Activated naive CD4-positive, alpha-beta T cell treated with anti-CD3 and anti-CD28 coated beads, Interleukin-2, amount 50 U/mL, for 72 hours (primary cell): ENCODE measurements at places on chromosomes 7 and 10.

DNA sequence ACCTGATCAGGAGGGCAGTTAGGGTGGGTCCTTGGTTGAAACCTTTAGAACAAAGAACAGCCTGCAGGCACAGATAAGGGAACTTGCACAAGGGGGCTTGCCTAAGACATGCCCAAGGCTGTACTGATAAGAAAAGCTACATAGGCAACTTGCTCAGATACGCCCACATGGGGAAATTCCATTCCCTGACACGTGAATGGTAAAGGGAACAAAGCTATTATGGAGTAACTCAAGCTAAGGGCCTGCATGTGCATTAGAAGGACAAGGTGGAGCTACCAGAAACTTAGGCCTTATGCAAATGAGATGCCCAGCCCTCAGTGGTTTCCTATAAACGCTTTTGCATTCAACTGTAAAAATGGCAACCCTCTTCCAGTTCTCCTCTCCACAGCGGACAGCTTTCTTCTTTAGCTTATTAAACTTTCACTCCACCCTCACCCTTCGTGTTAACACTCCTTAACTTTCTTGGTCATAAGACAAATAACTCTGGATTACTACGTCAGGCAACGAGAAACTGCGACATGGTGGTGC is 1192.1 kb upstream of the CELF2 start:
- DNase-seq, result no peak

DNA sequence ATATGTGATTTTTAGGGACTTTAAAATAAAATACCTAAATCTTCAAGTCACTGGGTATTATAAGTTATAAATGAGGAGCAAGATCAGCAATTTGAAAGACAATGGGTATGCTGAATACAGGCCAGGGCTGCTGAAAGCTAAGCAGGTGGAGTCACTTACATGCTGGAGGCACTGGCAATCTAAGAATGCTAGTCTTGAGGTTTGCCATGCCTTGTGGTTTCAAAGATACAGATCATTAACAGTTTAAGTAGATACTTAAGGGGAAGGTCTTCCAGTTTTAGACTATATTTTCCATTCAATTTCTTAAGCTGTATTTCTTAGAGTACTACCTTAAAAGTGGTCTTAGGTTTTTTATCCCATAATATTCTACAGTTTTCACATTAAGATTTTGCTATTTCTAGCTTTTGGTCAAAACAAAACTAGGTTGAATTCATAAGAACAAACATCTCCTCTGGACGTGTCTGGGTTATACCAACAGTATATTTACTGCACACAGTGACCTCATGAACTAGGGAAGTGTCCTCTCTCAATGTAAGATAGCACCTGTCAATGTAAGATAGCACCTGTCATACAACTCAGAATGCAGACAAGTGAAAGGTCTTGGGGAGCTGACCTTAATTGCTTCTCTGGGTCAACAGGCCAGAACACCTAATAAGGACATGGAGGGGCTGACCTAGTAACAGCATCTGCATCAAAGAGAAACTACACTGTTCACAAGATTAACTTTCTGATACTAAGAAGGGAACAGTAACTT is 2.0 kb downstream of the SRI start:
- DNase-seq, result no peak

GRCh38 chr7:26624431-26624830 is 240.0 kb downstream of the SKAP2 start:
- no peak for DNase-seq

DNA sequence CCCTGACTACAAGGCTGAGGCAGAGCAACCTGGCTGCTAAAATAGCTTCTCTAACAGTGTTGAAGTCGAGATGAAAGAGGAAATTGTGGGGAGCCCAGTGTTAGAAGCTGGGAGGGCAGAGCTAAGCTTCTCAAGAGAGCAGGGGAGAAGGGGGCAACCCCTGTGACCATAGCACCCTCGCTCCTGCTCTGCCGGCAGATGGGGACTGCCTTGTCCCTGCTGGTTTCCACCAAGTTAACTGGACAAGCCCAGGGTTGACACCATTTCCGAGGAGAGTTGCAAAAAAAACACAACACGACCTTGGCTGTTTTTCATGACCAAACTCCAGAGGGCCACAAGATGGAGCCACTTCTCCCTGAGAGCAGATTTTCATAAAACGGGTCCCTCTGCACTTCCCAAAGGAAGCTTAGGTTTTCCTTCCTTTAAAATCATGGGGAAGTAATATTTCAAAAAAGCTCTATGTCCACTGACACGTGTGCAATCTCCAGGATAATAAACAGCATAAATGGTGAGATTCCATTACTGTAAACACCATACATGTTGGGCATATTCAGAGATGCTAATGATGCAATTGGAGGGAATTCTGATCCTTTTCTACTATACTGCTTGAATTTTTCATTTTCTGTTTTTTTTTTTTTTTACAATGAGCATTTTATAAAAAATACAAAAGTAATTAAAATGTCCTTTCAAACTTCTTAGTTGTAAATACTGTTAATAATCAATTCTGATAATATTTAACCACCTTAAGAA is 140.4 kb downstream of the PIP4K2A start:
- DNase-seq, result no peak

- no peak for DNase-seq
Measured at GRCh38 chr10:68087685-68088401, 12.8 kb upstream of the HERC4 start.

DNA sequence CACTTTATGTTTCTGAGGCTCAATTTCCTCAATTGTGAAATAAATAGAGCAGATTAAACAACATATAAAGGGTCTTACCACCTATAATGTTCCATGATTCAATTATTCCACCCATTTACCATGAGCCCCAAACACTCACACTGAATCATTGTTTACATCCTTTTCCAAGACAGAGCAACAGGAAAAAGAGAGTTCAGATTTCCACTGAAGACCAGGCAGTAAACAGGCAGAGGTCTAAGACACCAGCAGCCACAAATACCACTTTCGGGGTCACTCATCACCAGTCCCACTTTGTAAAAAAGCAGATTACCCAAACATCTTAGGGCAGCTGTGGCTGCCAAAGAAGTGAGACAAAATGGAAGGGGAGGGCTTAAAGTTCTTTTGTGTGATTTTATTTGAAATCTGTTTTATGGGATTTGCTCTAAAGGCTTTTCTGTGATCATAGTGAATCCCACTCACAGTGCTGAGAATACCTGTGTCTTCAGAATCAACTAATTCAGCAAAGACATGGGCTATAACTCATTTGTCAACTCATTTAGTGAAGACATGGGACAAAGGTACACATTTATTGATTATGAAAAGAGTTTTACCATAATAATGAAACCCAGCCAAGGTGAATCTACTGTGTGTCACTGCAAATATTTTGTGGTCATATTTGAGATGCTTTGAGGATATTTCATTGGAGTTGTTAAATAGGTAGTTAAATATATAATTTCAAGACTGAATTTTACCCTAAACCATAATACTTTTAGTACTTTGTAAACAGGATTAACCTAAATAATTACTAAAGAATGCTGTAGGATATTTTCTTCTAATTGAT is 24.8 kb upstream of the DLD start:
- DNase-seq, result no peak

GRCh38 chr10:30868611-30869010 is 163.1 kb downstream of the ZNF438 start:
- no peak for DNase-seq

DNA sequence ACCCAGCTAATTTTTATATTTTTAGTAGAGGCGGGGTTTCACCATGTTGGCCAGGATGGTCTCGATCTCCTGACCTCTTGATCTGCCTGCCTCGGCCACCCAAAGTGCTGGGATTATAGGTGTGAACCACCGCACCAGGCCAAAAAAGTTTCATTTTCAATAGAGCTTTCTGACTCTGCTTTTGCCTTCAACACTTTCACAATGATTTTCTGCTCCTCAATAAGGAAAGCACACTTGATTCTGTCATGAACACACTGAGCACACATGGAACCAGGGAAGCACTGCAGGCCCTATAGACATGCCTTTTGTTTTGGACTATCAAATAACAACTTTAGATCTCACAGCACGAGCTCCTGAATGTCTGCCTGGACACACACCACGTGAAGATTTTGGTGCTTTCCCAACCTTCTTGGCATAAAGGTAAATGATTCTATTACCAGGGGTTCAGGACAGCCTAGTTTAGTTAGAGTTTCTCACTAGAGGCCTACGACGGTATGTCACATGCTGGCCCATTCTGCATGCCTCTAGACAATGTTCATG is 8.0 kb downstream of the RRP12 start:
- no peak for DNase-seq

DNA sequence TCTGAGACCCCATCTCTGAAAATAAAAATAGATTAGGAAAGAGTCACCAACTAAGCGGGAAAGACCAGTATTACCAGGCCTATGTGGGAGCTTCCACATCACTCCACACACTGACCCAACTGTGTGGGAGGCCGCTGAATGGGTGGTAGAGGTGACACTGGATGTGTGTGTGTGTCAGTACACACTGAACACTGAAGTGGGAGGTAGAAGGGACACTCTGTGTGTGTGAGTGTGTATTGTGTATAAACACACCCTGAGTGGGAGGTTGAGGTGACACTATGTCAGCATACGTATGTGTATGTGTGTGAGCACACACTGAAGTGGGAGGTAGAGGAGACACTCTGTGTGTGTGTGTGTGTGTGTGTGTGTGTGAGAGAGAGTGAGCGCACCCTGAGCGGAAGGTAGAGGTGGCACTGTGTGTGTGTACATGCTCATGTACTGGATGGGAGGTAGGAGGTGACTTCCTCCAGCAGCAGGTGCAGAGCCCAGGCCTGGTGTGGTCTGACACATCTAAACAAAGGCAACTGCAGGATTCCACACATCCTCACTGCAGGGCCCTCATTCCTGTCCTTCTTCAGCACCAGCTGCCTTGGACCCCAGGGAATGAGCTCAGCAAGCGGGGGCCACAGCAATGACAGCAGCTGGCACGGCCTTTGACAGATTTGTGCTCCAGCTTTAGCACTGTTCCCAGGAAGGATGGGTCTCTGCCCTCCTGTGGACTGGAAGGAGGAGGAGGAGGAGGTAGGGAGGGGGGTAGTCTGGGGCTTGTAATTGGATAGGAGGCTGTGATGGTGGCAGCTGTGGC is 26.5 kb upstream of the RBM20 start:
- no peak for DNase-seq

GRCh38 chr7:101858437-101859385 is 41.3 kb downstream of the CUX1 start:
- DNase-seq, result no peak

GRCh38 chr7:38978491-38978890 is 782 bp downstream of the POU6F2 start:
- no peak for DNase-seq

- no peak for DNase-seq
Measured at GRCh38 chr7:65379318-65379717, 5.7 kb downstream of the ZNF92 start.

DNA sequence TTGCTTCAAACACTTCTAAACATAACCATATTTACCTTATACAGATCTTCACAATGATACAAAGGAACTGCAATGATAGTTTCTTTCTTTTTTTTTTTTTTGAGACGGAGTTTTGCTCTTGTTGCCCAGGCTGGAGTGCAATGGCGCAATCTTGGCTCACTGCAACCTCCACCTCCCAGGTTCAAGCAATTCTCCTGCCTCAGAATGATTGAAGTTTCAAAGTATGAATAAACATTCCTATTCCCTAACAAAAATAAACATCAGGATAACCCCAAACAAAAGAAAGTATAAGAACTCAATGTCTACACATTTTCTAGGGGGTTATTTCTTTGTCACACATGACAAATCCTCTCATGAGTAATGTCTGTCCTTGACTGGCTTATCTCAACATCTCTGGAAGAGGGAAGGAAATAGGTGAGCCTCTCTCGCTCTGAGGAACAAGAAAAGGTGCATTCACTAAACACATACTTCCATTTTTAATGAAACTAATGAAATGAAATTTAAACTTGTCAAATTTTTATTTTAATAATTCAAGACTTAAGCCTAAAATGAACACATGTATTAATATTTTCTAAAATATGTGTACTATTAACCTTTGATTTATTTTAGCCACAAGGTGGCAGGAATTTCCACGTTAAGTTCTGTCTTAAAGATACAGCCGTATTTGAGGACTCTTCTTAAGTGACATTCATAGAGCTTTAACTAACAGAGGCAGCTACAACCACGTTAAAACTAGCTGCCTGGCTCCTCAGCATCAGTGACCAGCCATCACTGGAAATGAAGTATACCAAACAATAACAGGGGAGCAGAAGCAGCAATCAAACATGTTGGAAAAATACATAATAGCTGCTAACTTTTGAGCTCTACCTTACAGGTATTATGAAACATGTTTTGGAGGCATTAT is 58.3 kb downstream of the MALSU1 start:
- no peak for DNase-seq

DNA sequence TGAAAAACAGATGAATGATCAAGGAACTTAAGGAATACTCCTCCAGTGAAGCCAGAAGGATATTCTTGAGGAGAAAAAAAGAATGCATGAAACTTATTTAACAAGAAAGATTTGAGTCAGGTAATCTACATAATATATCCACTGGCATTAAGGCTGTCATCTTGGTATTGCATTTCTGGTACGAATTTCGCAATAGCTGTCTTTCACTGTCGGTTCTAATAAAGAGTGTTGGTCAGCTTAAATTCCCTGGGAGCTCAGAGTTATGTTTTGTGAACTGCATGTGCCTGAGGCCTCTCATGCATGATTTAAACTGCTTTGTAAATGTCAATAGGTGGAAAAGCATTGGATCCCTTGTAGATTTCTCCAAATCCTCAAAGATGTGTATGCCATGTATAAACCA is 565.3 kb upstream of the GALNT17 start:
- DNase-seq, result no peak

DNA sequence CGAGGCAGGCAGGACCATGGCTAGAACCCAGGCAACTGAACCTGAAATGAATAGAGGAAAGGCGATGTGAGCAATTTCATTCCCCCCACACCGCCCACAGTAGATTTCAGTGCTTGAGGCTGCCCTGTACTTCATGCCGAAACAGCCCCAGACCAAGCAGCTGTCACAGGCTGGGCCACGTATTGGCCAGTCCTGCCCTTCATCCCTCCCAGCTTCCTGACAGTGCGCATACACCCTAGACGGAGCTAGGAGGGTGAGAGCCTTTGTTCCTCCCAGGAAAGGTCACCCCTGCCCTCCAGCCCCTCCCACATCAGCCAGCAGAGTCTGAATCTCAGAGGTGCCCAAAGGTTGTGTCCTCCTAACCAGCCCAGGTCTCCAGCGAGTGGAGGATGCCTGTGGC is 98.8 kb downstream of the ZMIZ1 start:
- no peak for DNase-seq

DNA sequence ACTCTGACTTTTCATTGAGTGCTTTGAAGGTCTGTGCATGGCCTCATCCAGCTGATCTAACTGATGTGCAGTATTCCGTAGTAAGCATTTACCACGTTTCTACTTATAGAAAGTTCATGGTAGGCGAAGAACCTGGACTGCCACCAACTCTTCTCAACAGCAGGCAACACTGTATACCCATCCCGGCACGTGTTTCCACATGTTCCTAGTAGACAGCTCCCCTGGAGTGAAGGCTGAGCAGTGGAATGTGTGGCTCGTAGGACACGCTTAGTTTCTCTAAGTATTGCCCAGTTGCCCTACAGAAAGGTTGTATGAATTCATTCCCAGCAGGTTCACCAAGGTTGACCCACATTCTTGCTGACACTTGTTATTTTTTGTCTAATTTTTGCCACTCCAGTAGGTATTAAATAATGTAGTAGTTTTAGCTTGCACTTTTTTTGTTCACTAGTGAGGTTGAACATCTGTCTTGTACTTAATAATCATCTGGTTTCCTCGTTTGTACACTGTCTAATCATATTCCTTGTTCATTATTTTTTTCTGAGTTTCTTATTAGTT is 15.2 kb downstream of the PROSER2 start:
- no peak for DNase-seq
